ENCODE measurements at places on chromosomes 3 and 15.

DNA sequence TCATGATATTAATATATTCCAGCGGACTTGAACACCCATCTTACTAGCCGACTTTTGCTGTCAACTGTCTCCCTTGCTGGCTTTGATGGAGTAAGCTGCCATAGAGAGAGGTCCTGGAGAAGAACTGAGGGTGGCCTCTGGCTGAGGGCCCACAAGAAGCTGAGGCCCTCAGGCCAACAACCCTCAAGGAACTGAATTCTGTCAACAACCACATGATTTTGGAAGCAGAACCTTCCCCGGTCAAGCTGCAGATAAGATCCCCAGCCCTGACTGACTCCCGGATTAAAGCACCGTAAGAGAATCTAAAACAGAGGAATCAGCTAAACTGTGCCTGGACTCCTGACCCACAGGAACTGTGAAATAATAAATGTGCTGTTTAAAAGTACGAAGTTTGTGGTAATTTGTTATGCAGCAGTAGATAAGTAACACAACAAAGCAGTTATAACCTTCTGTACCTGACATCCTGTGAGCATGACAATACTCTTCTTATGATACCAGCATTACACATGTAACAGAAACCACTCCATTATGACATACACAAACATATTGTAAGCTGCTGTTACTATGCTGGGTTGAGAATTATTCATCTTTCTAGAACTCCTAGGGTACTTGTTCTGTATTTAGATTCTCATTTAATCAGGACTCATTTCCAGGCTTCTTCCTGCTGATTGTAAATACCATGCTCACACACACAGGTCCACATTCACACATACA is 66.2 kb downstream of the HES1 start:
- no peak for DNase-seq

DNA sequence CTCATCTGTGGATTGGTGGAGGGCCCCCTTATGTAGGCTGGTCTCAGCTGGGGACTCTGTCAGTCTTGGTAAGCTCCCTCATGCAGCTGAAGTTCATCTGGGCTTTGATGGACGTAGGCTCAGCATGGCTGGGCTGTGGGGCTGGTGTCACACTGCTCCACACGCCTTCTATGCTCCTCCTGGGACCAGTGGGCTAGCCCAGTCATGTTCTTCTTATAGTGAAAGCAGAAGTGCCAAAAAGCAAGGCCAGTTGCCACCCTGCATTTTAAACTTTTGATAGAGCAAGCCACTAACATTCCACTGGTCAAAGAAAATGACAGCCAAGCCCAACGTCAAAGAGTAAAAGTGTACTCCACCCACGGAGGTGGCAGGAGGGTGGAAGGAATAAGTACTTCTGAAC is 165.5 kb downstream of the MEX3B start:
- DNase-seq = no peak

DNA sequence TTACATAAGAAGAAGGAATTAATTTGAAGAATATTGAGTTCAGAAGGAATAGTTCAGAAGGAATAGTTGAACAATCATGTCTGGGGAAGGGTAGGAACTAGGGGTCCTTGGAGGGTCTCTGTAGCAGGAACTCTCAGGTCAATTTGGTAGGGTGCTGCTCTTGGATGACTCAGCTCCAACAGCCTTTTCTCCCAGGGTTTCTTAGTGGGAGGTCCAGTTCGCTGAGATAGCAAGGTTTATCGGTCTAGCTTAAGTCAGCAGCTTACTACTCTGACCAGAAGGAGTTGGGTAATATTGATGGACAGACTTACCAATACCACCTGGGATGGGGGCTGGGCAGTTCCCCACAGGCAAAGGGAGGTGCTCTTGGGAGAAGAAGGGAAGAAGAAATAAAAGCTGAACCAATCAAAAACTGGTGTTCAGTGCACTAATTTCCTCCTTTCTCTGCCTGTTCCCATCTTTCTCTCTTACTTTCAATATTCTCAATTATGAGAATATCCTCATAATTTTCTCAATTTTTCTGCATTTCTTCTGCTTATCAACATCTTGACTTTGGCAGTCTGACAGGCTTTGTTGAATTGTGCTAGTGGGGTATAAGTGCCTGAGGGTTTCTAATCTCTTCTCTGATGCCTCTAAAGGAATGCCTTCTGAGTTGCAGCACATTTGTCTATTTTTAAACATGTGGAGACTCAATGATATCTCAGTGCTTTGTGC is 14.4 kb upstream of the MITF start:
- DNase-seq = no peak

- no peak for DNase-seq
Measured at GRCh38 chr3:34646911-34647460, 848.6 kb downstream of the PDCD6IP start.

DNA sequence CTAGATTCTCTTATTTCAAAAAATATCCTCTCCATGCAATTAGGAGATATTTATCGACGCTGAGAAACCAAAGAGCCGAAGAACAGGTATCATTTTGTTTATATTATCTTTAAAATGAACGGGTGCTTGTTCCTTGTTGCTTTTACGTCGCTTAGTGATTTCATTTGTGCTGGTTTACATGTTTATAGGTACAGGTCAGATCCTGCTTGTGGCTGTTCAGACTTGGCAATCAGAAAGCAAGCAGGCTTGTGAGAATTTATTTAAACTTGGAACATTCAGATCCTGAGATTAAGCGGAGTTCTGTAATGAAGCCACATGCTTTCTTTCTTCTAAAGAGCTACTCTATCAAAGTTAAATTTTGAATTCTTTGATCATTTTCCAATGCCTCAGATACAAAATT is 43.0 kb upstream of the ATP2C1 start:
- DNase-seq = no peak

GRCh38 chr3:157063926-157064325 is 96.0 kb downstream of the CCNL1 start:
- no peak for DNase-seq

DNA sequence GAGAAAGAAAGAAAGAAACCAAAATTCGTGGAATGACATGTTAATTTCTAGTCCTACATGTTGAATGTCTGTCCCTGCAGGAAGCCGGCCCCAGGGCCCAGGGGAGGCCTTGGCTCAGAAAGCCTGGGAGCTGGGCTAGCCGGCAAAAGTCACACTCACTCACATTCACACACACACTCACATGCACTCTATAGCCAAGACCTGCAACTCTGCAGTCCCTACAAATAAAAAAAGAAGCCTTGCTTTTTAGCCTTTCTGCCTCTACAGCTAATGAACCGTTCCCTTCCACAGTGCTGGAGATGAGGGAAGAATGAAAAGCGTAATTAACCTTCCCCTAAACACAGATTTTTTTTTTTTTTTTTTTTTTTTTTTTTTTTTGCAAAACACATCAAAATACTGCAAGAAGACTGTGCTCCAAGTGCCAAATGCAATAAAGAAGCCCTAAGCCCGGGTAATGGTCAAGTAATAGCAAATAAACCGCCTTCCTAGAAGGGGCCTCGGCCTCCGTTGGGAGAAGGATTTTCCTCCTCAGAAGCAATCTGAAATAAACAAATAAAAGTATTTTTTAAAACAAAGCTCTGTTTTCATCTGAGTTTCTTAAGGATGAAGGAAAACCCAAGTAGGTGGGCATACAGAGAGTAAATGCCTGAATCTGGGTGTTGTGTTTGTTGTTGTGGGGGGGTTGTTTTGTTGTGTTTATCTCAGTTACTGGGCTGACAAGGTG is 4.3 kb downstream of the MECOM start:
- DNase-seq = no peak

GRCh38 chr3:11611341-11611799 is 32.3 kb downstream of the VGLL4 start:
- peak; percentile 28 for DNase-seq

GRCh38 chr3:40768536-40768935 is 243.8 kb downstream of the ZNF621 start:
- no peak for DNase-seq

All from fibroblast of skin of right quadriceps (primary cell).